Stimulated activated CD4-positive, alpha-beta T cell treated with anti-CD3 and anti-CD28 coated beads, Interleukin-1b, Interleukin-23, amount 100 ng/mL, for 1 hour (primary cell): ENCODE measurements at places on chromosomes 6 and 20.
A peak's percentile ranks its signal among the peaks of the same experiment; 100 is the strongest.

DNA sequence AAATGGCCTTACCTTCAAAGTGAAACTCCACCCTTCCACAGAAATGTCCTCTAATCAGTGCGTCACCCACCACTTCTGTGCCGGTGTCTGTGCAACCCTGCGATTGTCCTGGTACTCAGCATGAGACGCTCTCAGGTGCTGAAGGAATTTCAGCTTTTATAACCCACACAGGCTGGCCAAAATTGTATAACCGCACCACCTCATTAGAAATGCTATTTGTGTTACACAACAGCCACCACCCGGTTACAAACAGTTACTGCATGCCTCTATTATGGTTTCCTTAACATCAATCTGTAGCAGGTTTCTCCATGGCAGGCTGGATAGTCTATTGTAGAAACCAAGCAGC, 51.5 kb downstream of the SLC23A2 start:
- no peak for DNase-seq

GRCh38 chr6:4999586-4999985, 4.3 kb downstream of the RPP40 start:
- DNase-seq, result no peak

- no peak for DNase-seq
Observed at GRCh38 chr20:35368666-35369423, 42.9 kb downstream of the UQCC1 start.

GRCh38 chr6:143394389-143394788, 56.1 kb downstream of the ADAT2 start:
- no peak for DNase-seq

GRCh38 chr20:63691711-63692435, 4.6 kb upstream of the TNFRSF6B start:
- no peak for DNase-seq

- no peak for DNase-seq
Observed at GRCh38 chr6:45507186-45507585, 129.5 kb upstream of the SUPT3H start.

- DNase-seq, result no peak
Observed at GRCh38 chr6:21429291-21429690, 164.3 kb upstream of the SOX4 start.

GRCh38 chr6:43219119-43219518, 10.2 kb downstream of the DNPH1 start:
- no peak for DNase-seq

DNA sequence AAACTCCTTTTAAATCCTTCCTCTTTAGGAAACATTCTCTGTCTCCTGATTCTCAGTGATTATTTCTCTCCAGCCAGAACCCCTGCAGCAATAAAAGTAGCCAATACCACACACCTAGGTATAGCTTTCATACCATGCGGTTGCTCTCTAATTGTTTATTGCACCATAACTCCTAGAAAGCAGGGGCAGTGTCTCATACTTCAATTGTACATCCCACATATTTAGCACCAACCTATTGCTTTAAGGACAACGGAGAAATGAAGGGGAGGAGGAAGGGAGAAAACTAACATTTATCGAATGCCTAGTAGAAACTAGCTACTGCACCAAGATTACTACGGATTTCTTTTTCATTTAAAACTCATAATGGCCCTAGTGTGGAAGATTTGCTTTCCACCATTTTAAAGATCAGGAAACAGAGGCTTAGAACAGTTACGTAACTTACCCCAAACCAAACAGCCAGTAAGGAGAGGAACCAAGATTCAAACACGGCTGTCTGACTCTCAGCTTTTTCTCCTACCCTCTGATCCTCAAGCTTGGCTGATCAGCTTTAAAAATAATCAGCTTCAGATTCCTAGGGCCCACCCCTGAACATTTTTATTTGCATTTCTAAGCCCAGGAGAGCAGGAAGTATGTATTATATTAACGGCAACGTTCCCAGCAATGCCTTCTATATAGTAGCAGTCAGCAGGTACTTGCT, 43.4 kb upstream of the ATXN1 start:
- DNase-seq, result no peak

DNA sequence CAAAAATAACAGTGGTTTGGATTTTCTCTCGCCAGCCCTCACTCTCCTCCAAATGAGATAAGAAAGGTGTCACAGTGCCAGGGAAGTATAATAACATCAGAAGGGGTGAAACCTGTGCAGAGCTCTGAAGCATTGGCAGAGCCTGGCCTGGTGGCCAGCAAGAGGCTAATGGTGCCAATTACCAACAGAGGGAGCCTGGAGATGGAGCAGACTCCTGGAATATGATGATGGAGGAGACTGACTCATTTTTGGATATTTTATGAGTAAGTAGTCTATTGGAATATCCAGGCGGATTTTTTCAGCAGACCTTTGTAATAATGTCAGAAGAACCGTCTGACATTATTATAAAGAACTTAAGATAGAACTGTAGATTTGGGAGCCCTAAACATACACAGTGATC, 442.6 kb upstream of the MARCKS start:
- no peak for DNase-seq

DNA sequence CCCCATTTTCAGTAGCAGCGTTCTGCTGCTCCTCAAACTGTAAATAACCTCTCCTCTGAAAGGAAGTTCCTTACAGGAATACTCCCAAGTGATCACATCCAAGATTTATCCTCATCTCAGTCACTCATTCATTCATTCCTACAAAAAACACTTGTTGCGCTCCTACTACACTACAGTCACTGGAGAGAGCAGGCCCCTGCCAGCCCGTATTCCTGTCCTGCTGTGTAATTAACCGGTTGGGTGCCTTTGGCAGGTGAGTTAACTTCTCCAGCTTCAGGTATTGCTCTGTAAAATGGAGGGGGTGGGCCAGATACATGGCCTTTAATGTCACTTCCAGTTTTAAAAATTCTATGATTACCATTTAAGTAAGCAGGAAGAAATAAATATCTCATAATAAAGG, 15.0 kb upstream of the ZBTB24 start:
- no peak for DNase-seq

- DNase-seq, result peak; percentile 75
Observed at GRCh38 chr6:85482905-85483700, 33.2 kb downstream of the NT5E start.

GRCh38 chr6:147839708-147840610, 331.5 kb downstream of the SAMD5 start:
- no peak for DNase-seq

DNA sequence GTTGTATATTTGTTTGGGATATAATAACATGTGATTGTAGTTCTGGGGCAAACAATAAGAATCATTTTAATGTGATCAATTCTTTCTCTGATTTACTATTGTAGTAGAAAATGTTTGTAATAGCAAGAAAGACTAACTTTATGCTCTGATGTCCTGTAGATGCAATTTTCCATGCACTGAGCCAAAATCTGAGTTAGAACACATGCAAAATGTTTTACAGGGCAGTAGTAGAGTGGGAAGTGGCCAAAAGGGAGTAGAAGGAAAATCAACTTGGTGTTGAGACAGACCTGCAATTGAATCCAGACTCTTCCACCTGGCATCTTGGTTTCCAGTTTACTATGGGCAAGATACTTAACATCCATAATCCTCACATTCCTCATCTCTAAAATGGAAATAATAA, 93.5 kb upstream of the BMP5 start:
- DNase-seq, result no peak

DNA sequence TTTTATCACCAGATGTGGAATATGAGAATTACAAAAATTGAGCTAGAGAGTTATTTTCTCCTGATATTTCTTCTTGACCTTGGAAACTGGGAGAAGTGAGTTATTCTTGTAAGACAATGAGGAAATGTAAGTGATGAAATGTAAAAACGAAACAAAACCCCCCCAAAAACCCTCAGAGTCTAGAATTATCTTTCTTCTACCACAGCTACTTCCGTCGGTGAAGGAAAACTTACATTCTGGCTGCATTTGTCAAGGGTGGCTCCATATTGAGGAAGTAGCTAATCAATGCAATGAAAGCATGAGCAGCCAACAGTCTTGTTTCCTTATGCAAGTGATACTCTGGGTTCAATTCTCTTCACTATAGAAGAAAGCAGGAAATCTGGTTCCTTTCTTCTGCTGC, 661.7 kb upstream of the CITED2 start:
- DNase-seq, result no peak

- no peak for DNase-seq
Observed at GRCh38 chr6:36131511-36132245, 1.4 kb downstream of the MAPK13 start.

DNA sequence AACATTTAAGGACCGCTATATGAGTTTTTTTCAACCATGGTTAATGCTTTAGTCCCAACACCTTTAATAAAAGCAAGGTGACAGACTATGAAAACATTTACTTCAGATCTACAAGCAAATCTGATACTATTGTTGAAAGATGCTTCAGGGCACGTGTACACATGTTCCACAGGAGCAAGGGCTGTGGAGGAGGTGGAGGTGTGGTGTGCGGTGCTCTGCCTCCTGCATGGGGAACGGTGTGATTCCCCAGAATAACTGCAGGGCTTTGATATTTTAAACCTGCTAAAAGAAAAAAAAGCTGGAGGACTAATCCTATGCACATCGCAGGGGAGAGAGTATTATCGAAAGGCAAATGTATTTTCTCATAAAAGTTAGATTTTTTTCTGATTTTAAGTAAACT, 188.1 kb upstream of the CEP162 start:
- no peak for DNase-seq

DNA sequence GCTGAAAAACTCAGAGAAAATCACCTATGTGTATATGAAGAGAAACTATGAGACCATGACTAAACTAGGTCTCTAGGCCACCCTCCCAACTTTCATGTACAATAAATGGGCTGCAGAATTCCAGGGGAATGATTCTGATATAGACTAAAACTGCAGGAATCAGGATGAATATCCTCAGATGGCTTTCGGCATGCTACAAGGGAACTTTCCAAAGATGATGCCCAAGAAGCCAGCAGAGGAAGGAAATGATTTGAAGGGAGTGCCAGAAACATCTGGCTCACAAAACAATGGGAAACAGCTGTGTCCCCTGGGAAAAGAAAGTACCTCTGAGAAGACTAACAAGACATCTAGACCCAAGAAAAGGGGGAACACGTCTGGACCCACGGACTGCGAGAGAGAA, 41.1 kb downstream of the PLN start:
- DNase-seq, result no peak

DNA sequence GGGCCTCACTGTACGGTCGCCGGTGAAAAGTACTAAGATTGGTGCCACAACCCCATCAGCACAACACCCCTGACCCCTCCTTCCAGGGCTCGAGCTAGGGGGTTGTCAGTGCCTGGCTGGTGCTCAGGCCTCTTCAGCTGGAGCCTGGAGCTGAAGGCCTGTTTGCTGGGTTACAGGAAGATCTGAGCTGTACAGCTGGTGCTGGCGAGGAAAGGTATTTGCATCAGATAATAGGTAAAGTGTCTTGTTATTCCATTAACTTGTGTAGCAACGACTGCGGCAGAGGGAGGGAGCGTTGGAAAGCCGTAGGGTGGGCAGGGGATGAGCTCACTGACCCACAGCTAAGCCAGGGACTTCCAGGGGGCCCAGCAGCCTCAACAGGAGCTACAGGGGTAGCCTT, 15.8 kb upstream of the SIRPA start:
- DNase-seq, result no peak

DNA sequence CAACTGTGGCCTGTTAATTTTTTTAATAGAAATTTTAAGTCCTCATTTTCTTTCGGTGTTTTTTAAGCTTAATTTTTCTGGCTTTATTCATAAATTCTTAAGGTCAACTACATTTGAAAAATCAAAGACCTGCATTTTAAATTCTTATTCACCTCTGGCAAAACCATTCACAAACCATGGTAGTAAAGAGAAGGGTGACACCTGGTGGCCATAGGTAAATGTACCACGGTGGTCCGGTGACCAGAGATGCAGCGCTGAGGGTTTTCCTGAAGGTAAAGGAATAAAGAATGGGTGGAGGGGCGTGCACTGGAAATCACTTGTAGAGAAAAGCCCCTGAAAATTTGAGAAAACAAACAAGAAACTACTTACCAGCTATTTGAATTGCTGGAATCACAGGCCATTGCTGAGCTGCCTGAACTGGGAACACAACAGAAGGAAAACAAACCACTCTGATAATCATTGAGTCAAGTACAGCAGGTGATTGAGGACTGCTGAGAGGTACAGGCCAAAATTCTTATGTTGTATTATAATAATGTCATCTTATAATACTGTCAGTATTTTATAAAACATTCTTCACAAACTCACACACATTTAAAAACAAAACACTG, 10.1 kb downstream of the HFE start:
- DNase-seq, result no peak
